Effector memory CD8-positive, alpha-beta T cell (primary cell): ENCODE measurements at places on chromosomes 5 and 9.

DNA sequence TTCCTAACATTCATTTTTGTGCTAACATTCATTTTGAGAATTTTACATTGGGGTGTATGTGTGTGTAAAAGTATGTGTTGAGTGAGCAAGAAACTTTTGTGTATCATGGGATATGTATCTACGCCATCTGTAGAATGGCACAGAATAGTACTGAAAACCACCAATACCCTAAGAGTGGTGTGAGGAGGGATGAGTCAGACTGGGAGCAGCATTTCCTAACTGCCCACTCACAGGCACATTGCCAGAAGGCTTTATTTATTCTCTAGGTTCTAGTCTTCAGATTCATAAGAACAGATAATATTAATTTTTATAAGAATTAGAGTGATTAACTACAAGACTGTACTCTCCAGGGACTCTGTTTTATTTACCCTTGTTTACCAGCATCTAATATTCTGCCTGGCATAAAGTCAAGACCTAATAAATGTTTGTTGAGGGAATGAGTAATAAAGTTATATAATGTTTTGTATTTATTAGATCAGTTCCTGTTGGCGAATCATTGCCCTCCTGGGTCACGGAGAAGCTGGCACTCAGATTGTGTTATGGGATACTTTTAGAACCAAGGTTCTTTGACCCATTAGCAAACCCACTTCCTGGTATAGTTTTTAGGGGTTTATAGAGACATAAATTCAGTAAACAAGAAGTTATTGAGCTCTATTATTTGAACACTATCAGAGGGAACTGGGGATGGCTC, 159.1 kb upstream of the PPP2R2B start:
- DNase-seq: no peak

- no peak for DNase-seq
Observed at GRCh38 chr9:107488375-107489143, 1.0 kb downstream of the KLF4 start.

- no peak for DNase-seq
Observed at GRCh38 chr5:79829260-79829659, 139.6 kb downstream of the CMYA5 start.

DNA sequence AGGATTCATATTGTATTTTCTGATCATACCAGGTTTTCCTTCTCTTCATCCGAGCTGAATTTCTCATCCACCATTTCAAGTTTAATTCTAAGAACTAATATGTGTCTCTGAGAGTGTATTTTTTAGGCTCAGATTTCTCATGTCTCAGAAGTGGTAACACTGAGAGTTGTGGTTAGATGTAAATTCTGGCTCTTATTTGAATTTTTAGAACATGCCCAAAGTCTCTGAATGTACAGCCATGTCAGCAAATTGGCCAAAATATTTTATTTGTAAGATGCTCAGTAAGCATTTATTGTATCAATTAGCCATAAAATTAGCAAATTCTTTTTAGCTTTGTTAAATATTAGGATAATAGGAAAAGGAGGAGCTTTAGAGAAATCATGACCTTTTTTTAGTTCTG, 16.6 kb downstream of the SV2C start:
- no peak for DNase-seq

- no peak for DNase-seq
Observed at GRCh38 chr5:84274585-84275468, 109.9 kb downstream of the EDIL3 start.

DNA sequence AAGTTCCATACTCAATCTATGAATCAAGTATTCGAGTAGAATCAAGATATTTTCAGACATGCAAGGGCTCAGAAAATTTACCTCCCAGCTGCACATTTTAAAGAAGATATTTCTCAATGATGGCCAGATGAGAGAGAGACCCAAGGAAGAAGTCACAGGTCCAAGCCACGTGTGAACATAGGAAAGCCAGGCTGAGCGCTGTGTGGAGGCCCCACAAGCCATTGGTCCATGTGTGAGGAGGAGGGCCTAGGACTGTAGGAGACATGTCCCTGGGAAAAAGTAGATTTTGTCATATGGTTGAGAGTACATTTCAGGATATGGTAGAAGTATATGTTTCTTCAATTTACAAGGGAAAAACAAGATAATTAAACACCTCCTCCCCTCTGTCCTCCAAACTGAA, 115.8 kb upstream of the RPS23 start:
- no peak for DNase-seq

DNA sequence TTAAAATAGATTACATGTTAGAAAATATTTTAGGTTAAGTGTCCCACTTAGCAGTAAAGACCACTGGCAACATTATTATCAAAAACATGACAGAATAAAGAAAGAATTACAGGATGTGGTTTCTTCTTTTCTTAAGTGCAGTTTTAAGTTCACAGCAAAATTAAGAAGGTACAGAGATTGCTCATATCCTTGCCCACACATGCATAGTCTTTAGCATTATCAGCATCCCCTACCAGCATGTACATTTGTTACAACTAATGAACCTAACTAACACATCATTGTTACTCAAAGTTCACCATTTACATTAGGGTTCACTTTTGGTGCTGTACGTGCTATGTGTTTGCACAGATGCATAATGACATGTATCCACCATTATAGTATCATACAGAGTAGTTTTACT, 837.7 kb upstream of the CDH9 start:
- DNase-seq: no peak
